ENCODE measurements at places on chromosomes 12 and 14. TPM values are rescaled to one million over a fixed set of nuclear protein-coding genes. Genes with fewer than 3 reads are reported as not detected.
A peak's percentile ranks its signal among the peaks of the same experiment; 100 is the strongest.

DNA sequence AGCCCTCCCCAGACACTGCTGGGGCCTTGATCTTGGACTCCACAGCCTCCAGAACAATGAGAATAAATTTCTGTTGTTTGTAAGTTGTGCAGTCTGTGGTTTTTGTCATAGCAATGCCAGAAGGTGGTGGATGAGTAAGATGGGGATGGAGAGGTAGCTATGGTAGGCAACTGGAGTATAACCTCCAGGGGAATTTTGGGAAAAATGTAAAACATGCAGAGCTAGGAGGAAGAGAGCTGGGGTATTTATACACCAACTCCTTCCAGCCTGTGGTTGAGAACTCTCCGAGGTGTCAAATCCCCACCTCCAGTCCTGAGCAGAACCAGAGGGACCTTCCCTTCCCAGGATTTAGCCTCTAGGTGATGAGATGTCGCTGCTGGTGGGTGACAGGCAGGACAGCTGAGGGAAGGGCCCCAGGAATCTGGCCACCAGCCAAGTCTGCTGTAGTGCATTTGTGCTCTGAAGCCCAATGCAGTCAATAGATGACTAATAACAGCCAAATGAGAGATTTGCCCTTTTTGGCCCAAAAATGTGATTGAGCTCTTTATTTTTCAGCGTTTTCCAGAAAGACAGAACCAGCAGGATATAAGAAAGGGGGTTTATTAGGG lies 19.1 kb upstream of the CEP170B start:
- DNase-seq = no peak

- DNase-seq = no peak
Measured at GRCh38 chr12:115507951-115508722, 769.4 kb downstream of the MED13L start.

- no peak for DNase-seq
Measured at GRCh38 chr12:65911321-65911720, 87.0 kb downstream of the HMGA2 start.

DNA sequence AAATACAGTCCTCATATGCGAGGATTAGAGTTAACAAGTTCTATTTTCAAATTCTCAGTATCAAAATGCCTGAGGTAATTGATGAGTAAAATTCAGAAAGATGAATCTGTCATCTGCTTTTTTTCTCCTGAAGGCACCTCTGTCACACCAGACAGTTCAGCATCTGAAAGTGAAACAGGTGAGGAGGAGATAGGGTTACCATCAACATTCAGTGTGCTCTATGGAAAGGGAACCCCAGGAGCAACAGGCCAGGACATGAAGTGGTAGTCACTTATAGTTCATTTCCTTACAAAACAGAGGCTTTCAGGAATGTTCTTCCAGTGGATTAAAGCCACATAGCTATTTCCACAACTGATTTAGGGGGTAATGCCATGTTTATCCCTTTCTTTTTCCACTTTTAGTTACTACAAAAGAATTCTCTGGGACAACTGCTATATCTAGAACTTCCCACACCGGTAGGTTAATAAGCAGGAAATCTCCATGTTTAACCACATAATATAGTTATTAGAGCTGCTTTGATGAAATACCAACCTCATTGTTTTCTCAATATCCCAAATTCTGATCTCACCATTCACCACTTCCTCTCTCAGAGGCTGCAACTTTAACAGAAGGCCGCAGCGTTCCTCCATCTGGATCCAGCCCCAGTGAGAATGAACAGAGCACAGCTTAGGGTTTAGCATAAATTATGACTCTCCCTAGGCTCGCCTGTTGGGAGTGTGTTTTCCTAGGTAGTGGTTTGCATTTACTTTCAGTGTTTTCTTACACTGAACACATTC lies 177.0 kb upstream of the CNTN1 start:
- DNase-seq = peak; percentile 4

GRCh38 chr14:29805415-29806123 lies 122.1 kb downstream of the PRKD1 start:
- DNase-seq = peak; percentile 89

GRCh38 chr12:6330192-6330591 lies 11.7 kb downstream of the TNFRSF1A start:
- DNase-seq = no peak

- DNase-seq = no peak
Measured at GRCh38 chr14:51822499-51822898, 37.9 kb upstream of the GNG2 start.

DNA sequence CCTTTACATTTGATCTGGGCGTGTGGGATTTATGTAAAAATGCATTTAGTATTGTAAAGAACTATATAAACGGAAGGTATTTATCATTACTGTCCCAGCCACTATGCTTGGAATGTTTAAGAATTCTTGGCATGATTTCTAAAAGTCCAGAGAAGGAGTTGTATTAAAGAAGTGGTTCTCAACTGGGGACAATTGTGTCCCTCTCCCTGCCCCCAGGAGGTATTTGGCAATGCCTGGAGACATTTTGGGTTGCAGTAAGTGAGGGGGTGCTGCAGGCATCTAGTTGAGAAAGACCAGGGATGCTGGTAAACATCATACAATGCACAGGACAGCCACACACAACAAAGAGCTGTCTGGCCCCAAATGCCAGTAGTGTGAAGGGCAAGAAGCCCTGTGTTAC lies 7.2 kb downstream of the SLC38A1 start:
- DNase-seq = no peak

GRCh38 chr12:104727726-104728465 lies 230.2 kb downstream of the SLC41A2 start:
- DNase-seq = no peak

- DNase-seq = no peak
Measured at GRCh38 chr14:105390849-105391500, 7.4 kb upstream of the TEX22 start.

DNA sequence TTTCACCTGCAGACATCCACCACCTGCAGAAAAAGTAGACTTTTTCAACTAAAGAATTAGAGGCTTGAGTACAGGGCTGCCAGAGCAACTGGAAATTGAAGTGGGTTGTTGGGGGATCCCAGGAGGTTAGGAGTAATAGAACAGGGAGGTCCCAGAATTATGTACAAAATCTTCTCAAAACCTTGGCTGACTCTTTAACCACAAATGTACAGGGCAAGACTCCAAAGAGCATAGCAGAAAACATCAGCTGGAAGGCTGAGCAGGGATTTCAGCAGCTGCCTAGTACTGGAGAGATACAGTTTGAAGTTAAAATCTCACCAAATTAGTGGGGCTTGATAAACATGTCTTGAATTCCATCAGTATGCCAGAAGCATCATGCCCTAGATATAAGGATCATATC lies 191.6 kb downstream of the CRADD start:
- peak; percentile 62 for DNase-seq

DNA sequence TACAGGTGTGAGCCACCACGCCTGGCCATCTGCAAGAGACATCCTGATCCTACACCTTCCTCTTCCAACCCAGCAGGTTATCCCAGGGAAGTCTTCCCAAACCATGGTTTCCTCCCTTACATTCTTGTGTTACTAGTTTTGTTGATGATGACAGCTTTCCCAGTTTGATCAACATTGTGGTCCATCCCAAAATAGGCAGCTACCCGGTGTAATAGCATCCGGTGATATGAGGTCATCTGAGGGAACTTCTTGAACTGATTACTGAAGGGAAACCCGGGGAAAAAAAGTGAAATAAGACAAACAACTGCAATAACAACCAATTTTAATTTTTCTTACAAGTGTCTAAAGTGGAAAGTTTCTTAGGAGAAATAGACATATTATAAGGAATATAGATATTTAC lies 45.3 kb upstream of the STAC3 start:
- DNase-seq = no peak

DNA sequence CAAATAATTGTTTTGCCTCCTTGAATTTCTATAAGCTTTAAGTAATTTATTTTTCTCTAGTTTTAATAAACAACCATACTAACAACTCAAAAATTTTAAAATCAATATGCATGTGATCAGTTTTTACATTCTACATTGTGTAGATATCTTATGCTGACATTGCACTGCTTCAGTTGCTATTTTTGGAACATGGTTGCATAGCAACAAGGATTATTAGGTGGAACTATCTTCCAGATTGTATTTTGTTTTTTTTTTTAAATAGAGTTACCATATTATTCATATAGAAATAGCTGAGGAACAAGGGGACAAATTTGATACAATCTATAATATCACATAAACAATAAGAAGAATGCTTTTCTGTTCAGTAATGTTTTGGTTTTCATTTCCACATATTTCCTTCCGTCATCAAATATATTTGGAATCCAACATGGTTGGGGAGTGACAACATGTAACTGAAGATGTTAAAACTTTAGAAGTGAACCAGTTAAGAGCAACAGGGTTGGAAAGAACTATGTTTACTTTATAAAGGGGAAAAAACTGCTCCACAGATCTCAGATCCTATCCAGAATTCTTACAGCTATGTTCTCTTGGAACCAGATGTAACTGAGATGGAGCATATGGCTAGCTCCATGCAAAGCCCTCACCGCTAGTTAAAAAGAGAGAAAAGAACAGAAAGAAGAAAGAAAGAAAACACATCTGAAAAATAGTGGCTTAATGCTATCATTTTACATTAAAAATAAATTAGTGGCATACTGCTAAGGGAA lies 235.5 kb downstream of the NELL2 start:
- no peak for DNase-seq

DNA sequence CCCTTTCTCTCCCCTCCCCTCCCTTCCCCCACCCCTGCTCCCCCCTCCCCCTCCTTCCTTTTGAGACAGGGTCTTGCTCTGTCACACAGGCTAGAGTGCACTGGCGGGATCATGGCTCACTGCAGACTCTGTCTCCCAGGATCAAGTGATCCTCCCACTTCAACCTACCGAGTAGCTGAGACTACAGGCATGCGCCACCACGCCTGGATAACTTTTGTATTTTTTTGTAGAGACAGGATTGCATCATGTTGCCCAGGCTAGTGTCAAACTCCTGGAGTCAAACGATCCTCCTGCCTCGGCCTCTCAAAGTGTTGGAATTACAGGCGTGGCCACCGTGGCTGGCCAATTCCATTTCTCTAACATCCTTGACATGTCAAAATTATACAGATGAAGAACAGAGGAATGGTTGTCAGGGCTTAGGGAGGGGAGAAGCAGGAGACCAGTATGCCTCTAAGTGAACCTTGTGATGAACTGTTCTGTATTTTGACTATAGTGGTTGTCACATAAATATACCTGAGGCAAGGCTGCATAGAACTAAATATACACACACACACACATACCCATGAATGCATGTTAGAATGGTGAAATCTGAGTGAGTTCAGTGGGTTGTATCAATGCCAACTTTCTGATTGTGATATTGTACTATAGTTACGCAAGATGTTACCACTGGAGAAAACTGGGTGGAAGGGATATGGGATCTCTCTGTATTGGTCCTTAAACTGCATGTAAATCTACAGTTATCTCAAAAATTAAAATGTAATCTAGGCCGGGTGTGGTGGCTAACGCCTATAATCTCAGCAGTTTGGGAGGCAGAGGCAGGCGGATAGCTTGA lies 3.6 kb upstream of the CFAP73 start:
- peak; percentile 14 for DNase-seq

DNA sequence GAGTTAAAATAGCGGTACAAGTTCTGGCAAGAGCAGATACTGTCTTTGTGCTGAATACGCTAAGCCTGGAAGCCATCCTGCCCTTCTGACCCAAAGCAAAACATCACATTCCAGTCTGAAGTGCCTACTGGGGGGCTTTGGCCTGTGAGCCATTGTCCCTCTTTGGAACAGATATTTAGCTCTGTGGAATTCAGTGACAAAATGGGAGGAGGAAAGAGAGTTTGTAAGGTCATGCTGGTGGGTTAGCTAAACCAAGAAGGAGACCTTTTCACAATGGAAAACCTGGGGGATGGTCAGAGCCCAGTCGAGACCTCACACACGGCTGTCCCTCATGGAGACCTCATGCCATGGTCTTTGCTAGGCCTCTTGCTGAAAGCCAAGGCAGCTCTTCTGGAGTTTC lies 18.5 kb downstream of the EMP1 start:
- DNase-seq = no peak

- no peak for DNase-seq
Measured at GRCh38 chr12:64059685-64060084, 162.4 kb downstream of the KICS2 start.

GRCh38 chr12:25789541-25789944 lies 168.9 kb upstream of the RASSF8 start:
- DNase-seq = peak; percentile 45

GRCh38 chr14:75315144-75315543 lies 36.5 kb downstream of the FOS start:
- DNase-seq = peak; percentile 42

DNA sequence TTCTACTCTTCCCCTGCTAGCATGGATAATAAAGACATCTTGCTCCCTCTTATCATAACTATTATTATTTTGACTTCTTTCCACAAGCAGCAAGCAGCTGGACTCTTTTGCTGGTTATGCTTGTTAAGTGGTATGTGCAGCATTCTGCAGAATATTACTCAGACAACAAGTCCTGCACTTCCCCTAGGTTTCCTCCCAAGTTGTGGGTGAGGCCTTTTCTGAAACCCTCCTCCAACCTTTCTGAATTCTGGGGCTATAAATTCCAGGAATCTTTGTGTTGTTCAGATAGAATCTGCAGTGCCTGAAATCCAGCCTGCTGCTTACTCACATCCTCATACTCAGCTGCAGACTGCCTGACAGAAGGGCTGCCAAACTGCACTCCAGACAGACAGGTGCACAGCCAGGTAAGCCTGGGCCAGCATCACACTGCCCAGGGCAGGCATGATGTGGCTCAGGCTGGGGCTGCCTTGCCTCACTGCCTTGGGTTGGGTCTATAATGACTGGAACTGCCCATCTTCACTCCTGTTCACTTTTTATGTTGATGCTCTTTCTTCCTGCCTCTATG lies 6.2 kb upstream of the DHRS2 start:
- peak; percentile 16 for DNase-seq

GRCh38 chr12:114936148-114937079 lies 252.4 kb upstream of the TBX3 start:
- DNase-seq = no peak

EFS gene
- 7.8 TPM for total RNA-seq

CLEC2A gene
- not detected for total RNA-seq

FLVCR2 gene
- total RNA-seq = 0.43 TPM

CYP46A1 gene
- total RNA-seq = under 0.01 TPM

MFAP5 gene
- total RNA-seq = 4.8 TPM

MUCL1 gene
- total RNA-seq = not detected

SLC10A1 gene
- not detected for total RNA-seq

TROAP gene
- 11.3 TPM for total RNA-seq

ACADS gene
- 9.7 TPM for total RNA-seq

KCNC2 gene
- 0.43 TPM for total RNA-seq
